Lung (tissue), 17 donors: ENCODE measurements at places on chromosomes 4 and X. TPM values are rescaled to one million over a fixed set of nuclear protein-coding genes. Genes with fewer than 3 reads are reported as not detected.

The EMCN gene
- 33.0 TPM for total RNA-seq

The GPR82 gene
- total RNA-seq, result 0.54 TPM

The PF4V1 gene
- not detected for total RNA-seq

DNA sequence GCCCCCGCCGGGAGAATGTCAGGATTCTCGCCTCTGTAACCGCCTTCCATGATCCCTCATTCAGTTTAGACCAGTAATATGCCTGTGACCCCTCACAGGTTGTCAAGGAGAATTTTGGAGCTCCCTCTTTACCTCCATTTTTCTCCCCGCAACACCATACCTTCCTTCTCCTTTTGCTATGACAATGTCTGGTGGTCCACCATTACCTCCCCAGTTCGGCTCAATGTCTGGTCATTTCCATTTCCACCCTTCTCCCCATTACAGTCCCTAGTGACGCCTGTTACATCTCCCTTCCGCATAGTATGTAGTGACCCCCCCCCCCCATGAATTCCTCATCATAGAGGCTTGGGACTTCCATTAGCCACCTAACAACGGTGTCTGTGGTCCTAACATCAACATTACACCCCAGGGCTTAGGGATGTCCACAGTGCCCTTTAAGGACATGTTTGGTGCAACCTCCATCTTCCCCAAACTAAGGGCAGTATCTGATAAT is 700 bp downstream of the ARAF start:
- peak overlapping the region; percentile 5 for H3K27ac ChIP-seq
- peak overlapping the region; percentile 49 for H3K4me3 ChIP-seq
- DNase-seq, result no peak
- H3K4me1 ChIP-seq, result peaks cover 3% of the 10 kb centered on the region
- H3K36me3 ChIP-seq, result peaks cover 7% of the 10 kb centered on the region
- H3K27me3 ChIP-seq, result no peaks in the 10 kb centered on the region

- DNase-seq, result no peak
- no peaks in the 10 kb centered on the region for H3K4me1 ChIP-seq
- H3K27ac ChIP-seq, result no peak overlapping the region
- peaks cover 41% of the 10 kb centered on the region for H3K27me3 ChIP-seq
These were observed 193.0 kb upstream of the RPS6KA3 start for GRCh38 chrX:20459410-20460350.

- no peak overlapping the region for H3K4me3 ChIP-seq
- no peak for DNase-seq
- no peaks in the 10 kb centered on the region for H3K4me1 ChIP-seq
- H3K36me3 ChIP-seq, result no peaks in the 10 kb centered on the region
- peaks cover 16% of the 10 kb centered on the region for H3K27me3 ChIP-seq
These were observed 50.0 kb upstream of the CD40LG start for GRCh38 chrX:136597954-136598353.

DNA sequence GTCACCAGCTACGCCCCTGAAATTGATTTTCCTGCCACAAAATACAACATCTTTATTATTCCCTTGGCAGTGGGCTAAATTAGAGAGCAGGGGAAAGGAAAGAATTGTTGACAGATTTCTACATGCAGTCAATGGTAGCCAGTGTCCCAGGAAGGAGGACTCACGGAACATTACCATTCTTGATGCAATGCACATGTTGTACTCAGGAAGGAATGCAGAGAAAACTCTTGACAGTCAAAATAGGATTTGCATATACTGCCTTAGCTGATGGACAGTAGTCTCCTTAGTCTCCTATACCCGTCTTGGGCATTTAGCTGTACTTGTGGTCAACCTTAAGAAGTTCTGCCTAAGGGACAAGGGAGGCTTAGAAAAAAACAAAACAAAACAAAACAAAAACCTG is 158.0 kb upstream of the GYPA start:
- H3K4me3 ChIP-seq, result no peak overlapping the region
- DNase-seq, result peak; percentile 9
- no peaks in the 10 kb centered on the region for H3K36me3 ChIP-seq
- no peaks in the 10 kb centered on the region for H3K4me1 ChIP-seq

GRCh38 chr4:119559044-119559647 is 69.5 kb downstream of the PDE5A start:
- H3K4me3 ChIP-seq, result no peak overlapping the region
- H3K36me3 ChIP-seq, result peaks cover 6% of the 10 kb centered on the region
- no peak for DNase-seq
- H3K4me1 ChIP-seq, result no peaks in the 10 kb centered on the region
